ENCODE measurements at places on chromosomes 1 and 21.

- DNase-seq: no peak
Measured at GRCh38 chr21:39555911-39556590, 56.7 kb upstream of the B3GALT5 start.

DNA sequence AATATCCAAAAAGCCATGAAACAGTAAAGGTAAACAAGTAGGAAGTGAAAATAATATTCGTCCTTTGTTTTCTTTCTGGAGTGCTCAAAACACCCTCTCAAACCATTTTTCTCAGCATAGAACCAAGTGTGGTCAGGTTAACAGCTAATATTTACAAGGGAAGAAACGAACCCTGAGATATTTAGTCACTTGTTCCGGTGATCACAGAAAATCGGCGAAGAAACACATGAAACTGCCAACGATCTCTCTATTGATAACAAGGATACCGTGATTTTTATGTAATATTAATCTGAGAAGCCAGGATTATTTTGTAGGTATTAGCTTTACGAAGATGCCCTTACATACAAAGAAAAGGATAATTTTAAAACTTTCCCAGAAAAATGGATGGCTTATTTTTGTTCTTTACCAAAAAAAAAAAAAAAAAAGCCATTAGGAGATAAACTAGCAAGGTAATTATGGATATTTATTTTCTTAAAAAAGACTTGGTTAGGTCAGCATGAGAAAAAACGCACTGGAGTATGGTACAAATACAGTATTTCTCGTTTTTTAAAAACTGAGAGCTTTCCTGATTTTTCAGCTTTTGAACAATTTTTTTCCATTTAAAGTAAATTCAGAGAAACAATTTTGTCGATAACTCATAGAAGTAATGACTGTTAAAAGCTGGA is 107.3 kb upstream of the HNRNPU start:
- no peak for DNase-seq

- DNase-seq: no peak
Measured at GRCh38 chr1:174971466-174971865, 28.3 kb upstream of the CACYBP start.

- DNase-seq: peak; percentile 37
Measured at GRCh38 chr1:53265581-53265980, 27.3 kb upstream of the MAGOH start.

DNA sequence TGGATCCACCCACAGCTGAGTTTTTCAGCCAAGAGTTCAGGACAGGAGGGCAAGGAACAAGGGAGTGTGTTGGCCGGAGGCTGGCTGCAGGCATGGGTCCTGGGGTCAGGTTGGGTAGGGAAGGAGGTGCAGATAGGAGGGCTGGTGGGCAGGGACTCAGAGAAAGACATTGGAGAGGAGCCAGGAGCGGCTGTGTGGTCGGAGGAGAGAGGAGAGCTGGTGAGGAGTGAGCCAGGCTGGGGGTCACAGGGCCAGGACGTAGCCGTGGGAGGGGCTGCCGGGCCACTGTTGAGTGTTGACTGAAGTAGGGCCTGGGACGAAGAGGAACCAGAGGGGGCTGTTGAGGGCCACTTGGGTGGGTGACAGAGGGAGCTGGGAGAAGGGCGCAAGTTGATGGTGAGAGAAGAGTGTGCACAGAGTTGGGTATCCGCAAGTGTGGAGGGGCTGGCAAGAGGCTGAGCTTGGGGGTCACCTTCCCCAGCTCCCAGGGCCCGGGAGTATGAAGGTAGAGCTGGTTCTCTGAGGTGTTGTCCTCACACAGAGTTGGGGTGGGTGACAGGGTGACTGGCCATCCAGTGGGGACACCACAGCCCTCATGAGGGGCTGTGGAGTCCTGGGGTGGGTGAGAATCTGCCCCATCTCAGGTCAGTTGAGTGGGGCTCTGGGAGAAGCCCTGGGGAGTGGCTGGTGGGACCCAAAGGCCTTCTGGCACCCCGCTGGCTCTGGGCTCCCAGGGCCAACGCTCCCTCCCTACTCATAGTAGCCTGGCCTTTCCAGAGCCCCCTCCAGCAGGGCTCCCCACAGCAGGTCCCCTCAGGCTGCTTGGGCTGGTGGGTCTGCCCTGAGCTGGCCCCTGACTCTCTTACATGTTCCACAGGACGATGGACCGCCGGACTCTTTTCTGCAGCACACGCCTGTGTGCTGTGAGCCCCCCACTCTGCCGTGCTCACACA is 21.9 kb downstream of the PODN start:
- no peak for DNase-seq

- DNase-seq: no peak
Measured at GRCh38 chr1:166969074-166969677, 6.2 kb downstream of the ILDR2 start.

- no peak for DNase-seq
Measured at GRCh38 chr1:247088967-247089366, 10.4 kb upstream of the ZNF670 start.

DNA sequence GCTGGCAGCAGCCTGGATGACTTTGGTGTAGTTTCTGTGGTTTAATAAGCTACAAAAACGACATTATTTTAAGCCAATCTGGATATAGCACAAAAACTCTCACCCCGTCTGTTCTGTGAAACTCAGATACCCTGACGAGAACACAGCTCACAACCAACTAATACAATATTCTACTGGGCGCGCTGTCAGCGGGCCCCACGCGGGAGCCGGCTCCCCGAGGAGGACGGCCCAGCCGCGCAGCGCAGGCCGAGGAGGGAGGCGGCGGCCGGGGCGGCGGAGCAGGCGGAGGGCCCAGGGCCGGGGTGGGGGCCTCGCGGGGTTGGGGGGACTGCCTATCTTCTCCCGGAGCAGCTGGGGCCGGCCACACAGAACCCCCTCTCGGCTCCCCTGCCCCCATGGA is 87.2 kb upstream of the POU3F1 start:
- no peak for DNase-seq

GRCh38 chr1:205095422-205095821 is 11.2 kb upstream of the TMEM81 start:
- no peak for DNase-seq

DNA sequence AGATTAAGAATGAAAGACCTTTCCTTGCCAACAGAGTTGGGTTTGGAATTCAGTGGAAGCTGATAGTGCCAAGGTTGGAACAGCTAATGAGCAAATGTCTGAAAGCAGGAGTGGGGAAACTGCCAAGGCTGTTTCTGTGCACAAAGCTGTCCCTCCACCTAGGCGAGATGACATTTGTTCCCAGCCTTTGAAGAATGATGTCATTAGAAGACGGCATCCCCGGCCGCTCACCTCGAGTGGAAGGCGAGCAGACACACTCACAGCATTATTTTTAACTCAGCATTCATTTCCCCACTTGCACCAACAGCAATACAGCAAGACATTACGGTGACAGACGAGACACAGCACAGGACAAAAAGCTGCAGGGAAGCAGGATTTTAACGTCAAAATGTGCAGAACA is 463.9 kb downstream of the PCP4 start:
- DNase-seq: no peak

- DNase-seq: peak; percentile 84
Measured at GRCh38 chr21:35850029-35850428, 210.3 kb downstream of the SETD4 start.

- peak; percentile 61 for DNase-seq
Measured at GRCh38 chr1:31412732-31413404, at the start of gene SERINC2. TSS of gene SERINC2 (plus strand) at chr1:31413213. CDS start at chr1:31413266, 53 bp downstream.
